ENCODE measurements at places on chromosomes 5 and 9. TPM values are rescaled to one million over a fixed set of nuclear protein-coding genes. Genes with fewer than 3 reads are reported as not detected.
A peak's percentile ranks its signal among the peaks of the same experiment; 100 is the strongest.

GRCh38 chr5:52838326-52839015 lies 50.8 kb downstream of the ITGA1 start:
- DNase-seq = no peak

DNA sequence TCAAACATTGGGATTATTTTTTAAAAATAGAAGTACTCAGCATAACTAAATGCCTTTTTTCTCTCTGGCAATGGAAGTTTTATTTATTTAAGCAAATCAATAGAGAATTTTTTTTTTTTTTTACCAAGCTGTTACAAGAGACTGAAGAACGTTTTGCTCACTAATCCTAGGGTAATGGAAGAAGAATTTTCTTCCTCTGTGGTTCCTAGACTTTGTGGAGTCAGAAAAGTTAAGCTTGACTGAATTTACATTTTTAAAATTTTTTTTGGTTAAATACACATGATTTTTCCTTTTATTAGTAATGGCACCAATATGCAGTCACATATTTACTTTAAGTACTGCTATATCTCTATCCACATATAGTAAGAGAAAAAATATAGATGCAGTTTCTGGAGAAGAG lies 189.8 kb downstream of the PCSK1 start:
- DNase-seq = no peak

GRCh38 chr5:57955511-57955910 lies 472.9 kb upstream of the ACTBL2 start:
- no peak for DNase-seq

DNA sequence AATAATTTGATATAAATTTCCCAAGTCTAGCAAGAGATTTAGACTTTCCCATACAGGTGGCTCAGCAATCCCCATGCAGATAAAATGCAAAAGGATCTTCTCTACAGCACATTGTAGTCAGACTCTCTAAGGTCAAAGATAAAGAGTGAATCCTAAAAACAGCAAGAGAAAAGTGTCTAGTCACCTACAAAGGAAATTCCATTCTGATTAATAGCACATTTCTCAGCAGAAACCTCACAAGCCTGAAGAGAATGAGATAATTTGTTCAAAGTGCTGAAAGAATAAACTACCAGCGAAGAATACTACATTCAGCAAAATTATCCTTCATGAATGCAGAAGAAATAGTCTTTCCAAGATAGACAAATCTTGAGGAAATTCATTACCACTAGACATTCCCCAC lies 493.3 kb downstream of the PRELID2 start:
- DNase-seq = no peak

Gene TERT
- total RNA-seq = not detected

DNA sequence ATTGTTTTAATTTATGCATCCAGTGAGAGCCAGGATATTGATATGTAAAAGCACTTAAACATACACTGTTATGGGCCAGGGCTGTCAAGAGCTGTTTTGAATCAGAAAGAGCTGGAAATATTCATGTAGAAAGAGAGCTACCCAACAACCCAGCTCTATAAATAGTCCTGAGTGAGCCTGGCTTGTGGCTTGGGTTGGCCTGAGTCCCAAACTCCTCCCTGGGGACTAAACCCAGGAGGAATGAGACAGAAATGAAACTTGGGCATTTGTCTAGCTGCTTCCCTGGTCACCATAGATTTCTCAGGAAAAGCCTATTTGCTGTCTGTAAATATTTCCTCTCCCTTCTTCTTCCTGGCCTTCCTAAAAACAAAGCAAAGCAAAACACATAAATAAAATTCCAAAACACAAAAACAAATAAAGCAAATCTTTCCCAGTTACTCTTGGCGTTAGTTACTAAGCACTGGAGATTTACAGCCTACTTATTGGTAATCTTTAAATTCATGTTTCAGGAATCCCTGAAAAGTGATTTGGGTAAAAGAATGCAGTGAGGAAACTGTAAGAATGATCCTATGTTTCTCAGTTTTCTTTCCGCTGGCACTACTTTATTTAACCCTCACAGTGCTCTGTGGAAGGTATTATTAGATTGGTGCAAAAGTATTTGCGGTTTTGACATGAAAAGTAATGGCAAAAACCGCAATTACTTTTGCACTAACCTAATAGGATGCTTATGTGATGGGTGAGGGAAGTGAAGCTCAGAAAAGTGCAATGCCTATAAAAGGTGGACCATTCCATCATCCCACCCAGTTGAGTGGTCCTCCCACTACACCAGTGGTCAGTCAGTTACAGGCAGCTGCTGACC lies 111.8 kb downstream of the CARTPT start:
- DNase-seq = peak; percentile 69

DNA sequence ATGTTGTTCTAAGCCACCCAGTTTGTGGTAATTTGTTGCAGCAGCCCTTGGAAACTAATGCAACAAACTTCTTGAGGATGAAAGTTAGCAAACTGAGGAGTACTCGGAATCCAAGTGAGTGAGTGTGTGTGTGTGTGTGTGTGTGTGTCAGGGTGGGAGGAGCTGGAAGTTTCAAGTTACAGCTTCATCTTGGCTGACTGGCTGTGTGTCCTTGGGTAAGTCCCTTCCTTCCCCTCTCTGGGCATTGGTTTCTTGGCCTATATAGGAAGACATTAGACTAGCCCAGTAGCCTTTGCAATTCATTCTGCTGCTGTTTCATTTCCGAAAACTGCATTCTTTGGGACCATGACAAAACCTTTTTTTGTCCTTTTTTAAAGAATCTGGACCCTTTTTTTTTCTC lies 157.2 kb downstream of the MELK start:
- DNase-seq = no peak

GRCh38 chr9:101050650-101051049 lies 22.1 kb downstream of the PLPPR1 start:
- DNase-seq = no peak

DNA sequence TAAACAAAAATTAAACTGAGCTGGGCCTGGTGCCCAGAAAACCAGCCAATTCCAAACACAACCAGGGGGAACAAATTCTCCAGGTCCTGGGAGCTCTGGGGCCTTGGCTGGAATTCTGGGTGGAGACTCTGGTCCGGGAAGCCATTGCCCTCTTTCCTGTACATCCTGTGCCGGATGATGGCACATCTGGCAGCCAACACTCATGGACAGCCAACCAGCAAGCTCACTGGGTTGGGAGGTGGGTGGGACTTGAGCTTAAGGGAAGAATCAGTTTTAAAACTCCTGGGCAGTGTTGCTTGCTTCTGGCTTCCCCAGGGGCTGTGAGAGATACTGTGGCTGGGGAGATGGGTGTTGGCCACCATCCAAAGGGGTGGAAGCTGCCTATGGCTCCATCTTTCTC lies 56.1 kb downstream of the PCDH1 start:
- no peak for DNase-seq

Gene OBP2B
- not detected for total RNA-seq

Gene SPATA6L
- total RNA-seq = 25.0 TPM

DNA sequence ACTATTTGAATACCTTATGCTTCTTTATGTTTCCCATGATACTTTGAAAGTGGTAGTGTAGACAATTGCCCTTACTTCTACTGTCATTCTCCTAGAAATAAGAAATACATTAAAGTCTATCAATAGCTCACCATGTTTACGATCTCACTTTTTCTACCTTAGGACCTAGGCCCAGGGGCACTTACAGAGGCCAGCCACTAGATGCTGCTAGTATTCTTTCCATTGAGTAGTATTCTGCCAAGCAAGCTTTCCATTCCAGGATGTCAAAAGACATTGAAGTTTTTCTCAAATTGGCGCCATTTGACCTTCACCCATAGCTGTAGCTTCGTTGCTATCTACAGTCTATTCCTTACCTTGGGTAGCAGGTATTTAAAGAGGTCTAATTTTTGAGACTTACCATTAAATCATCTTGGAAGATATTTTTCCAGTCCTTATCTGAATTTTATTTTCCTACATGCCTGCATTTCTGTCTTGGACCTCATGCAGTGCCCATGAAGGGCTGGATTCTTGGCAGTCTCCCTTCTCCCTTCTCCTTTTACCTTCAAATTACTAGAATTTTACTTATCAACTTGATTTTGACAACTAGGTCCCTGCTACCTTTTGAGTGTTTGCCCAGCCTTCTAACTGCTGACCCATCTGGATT lies 246.0 kb upstream of the NUDT12 start:
- DNase-seq = no peak

Gene THBS4
- total RNA-seq = 1.5 TPM

DNA sequence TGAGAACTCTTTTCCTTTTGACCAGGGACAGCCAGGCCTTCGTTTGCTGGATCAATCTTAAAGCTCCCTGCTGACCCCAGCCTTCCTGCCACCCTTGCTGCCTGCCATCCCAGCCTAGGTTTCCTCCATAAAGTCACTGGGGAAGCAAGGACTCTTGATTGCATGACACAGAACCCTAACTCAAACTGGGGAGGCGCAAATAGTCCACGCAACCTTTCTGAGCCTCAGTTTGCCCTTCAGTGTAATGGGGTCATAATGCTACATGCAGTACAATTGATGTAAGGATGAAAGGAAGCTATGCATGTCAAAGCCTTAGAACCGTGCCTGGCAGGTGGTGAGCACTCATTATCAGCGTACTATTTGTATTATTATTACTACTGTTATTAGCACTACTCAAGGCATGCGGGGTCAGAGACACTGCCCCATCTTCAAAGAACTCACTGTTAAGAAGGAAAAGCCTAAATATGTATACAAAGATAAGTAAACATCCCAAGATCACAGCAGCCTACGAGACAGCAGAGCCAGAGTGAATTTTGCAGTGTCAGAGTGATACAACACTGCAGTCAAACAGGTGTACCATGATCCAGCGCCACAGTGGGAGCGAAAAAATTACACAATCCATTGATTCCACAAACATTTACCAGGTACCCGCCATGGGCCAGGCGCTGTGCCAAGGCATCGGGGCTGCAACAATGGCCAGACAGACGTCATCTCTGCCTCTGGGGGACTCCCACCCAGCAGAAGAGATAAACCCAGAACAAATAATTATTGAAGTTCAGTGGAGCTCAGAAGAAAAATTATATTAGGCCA lies 16.9 kb upstream of the CPLX2 start:
- peak; percentile 13 for DNase-seq

Gene FOXD4L4
- total RNA-seq = not detected

Gene PCDHGA9
- total RNA-seq = 7.5 TPM

Gene COL5A1
- total RNA-seq = 42.6 TPM

Gene SPATA31E1
- total RNA-seq = not detected

Measured in mucosa of gallbladder (tissue), 1 donor.